ENCODE measurements at places on chromosomes 12 and 14.

DNA sequence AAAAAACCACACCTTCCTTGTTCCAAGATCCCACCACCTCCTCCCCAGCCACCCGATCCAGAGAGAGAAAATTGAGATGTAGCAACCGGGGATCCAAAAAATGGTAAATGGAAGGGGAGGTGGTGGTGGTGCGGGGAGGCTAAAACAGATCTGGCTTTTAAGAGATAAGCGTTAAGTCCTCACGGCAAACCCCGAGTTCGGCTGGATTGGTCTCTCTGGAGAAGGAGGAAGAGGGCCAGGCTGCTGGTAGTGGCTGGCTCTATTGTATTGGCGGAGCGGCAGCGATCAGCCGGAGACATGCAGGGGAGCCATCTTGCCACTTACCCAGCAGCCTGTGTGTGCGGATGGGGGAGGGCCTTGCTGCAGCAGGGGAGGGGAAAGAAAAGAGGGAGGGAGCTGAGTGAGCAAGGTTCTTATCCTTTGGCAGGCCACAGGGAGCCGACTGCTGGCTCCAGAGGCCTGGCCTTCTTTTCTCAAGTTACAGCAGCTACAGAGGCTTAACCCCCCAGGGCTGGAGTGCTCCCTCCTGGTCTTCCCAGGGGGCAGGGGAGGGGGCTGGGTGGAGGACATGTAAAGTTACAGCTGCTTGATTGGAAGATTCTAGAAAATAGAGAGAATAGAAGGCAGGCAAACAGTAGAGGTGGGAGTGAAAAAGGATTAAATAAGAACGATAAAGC is 14.1 kb upstream of the CDH24 start:
- DNase-seq, result peak; percentile 82

DNA sequence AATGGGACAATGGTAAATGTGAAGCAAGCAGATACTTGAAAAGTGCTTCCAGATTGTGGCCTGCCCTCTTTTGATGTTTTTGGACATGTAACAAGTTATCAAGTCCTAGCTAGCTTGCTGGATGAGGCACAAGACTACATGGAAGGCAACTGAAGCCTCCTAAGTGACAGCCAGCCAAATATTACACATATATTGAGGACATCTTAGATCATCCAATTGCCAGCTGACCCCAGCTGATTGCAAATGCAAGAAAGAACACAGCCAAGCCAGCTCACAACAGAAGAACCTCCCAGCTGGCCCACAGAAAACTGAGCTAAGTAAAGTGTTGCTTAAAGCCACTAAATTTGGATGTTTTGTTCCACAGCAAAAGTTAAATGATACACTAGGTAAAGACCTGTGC is 156.9 kb downstream of the SRGAP1 start:
- no peak for DNase-seq

DNA sequence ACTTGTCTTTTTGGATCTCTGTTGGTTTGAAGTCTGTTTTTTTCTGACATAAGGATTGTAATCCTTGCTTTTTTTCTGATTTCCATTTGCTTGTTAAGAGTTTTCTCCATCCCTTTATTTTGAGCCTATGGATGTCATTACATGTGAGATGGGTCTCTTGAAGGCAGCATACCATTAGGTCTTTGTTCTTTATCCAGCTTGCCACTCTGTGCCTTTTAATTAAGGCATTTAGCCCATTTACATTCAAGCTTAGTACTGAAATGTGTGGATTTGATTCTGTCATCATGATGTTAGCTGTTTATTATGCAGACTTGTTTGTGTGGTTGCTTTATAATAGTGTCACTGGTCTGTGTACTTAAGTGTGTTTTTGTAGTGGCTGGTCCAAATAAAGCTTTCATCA is 100.0 kb downstream of the CCDC91 start:
- no peak for DNase-seq

- DNase-seq, result no peak
These were observed 91.8 kb upstream of the RIN3 start for GRCh38 chr14:92421751-92422150.

- DNase-seq, result peak; percentile 43
These were observed 57.3 kb downstream of the TTC7B start for GRCh38 chr14:90758959-90759358.

DNA sequence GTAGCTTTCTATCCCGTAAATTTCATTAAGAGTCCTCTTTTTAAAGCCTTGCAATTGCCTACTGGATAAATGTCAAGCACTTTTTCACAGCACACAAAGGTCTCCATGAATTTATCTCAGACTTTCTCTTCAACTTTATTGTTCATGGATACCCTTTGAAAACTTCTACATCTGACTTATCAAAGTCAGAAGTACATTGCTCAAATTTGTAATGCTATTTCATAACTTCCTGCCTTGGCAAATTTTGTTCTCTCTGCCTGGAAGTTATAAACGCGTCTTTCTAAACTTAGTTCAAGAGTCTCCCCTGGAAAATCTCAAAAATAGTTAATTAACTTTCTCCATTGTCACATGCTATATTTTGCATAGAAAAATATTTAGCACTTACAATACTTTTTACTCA is 55.9 kb upstream of the RERGL start:
- no peak for DNase-seq

GRCh38 chr12:20863056-20863455 is 52.6 kb downstream of the SLCO1B3 start:
- DNase-seq, result no peak

- DNase-seq, result peak; percentile 41
These were observed 129.6 kb downstream of the GRIN2B start for GRCh38 chr12:13851828-13852227.

DNA sequence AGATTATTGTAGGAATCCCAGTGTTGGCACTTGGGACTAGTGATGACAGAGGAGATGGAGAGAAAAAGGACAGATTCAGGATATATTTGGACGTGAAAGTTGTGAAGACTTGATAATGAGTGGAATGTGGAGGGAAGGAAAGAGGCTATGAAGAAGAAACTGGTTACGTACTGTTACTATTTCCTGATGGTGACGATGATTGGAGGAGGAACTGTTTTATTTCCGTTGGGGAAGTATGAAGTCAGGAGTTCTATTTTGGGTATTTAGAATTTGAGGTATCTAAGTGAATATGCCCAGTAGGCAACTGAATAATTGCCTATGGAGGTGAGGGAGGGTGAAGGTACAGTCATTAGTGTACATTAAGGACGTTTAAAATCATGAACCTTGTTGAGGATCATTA is 207.2 kb downstream of the TMTC2 start:
- no peak for DNase-seq

DNA sequence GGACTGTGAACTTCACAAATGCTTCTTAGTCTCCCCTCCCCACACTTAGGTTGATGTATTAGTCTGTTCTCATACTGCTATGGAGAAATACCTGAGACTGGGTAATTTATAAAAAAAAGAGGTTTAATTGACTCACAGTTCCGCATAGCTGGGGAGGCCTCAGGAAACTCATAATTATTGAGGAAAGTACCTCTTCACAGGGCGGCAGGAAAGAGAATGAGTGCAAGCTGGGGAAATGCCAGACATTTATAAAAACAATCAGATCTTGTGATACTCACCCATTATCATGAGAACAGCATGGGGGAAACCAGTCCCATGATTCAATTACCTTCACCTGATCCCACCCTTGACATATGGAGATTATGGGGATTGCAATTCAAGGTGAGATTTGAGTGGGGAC is 178.8 kb downstream of the SLC38A4 start:
- no peak for DNase-seq

- no peak for DNase-seq
These were observed 13.3 kb upstream of the DTX1 start for GRCh38 chr12:113043240-113043639.

DNA sequence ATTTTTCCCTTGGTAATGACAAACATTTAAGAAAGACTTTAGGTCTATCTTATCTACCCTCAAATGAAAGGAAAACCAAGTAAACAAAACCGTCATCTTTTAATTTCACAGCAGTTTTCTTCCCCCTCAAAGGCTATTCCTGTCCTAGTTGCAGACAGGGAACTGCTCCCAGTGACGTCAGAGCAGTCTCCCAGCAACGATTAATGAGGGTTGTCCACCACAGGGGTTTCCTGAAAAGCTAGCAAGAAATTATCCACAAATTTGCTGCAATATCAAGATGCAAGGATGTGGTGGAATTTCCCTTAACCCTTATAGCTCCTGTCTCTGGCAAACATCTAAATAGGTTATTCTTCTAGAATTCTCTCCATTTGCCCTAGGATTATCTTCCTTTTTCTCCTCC is 89.1 kb upstream of the STAC3 start:
- DNase-seq, result no peak

DNA sequence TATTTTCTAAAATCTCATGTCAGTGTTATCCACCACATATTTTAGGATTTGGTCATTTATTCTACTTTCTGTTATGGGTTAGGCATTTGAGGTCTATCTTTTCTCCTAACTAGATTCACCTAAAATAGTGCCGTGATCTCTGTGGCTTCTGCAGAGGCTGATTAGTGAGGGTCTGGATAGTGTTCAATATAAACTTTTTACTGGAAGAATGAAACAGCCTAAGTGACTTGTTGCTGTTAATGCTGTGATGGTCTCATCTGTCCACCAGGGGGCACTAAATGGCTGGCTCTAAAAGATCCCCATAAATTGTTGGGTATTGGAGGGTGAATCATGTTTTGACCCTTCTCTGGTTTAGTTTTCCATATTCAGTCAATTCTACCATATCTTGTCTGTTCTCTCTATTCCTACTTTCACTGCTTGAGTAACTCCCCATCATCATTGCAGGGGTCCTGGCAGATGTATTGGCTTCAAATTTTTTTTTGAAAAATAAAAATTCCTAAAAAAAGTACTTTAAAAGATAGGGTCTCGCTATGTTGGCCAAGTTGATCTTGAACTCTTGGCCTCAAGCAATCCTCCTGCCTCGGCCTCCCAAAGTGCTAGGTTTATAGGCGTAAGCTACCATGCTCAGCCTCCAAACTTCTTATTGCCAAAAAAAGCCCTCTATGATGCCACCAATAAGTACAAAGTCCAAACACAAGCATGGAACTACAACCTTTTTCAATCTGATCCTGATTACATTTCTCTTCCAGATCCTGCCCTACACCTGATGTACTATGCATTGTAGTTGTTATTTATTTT is 6.9 kb downstream of the PABPN1 start:
- DNase-seq, result peak; percentile 69

DNA sequence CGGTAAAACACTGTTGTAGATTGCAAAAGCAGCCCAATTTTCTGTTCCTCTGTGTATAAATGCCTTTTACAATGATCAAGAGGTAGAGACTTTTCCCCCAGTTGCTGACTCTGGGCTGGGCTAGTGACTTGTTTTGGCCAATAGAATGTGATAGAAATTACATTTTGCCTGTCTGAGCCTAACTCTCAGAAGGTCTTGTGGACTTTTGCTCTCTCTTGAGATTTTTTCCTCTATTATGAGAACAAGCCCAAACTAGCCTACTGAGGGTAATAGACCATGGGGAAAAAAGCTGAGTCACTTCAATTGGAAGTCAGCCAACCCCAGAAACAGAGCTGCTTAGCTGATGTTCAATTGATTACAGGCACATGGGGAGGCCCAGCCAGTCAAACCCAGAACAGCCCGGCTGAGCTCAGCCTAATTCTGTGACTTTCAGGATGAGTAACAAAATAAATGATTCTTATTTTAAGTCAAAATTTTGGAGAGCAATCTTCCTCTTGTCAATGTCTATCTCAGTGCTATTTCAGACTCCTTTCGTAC is 61.4 kb downstream of the MYF5 start:
- no peak for DNase-seq

GRCh38 chr12:108131657-108132126 is 2.6 kb downstream of the WSCD2 start:
- no peak for DNase-seq

GRCh38 chr12:2389079-2389790 is 336.4 kb downstream of the CACNA1C start:
- no peak for DNase-seq

DNA sequence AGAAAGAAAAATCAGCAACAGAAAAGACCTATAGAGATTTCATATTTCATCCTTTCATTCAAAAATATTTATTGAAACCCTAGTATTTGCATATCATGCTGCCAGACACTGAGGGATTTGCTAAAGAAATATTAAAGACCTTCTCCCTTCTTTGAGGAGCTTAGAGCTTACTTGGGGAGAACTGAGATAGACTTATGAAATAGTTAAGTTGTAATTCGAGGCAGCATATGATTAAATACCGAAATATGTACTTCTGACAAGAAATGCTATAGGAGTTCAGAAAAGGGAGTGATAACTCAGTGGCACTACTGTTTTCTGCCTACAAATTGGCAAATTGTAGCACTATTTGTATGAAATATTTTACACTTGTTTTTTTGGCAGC is 59.1 kb downstream of the PLXNC1 start:
- DNase-seq, result no peak

DNA sequence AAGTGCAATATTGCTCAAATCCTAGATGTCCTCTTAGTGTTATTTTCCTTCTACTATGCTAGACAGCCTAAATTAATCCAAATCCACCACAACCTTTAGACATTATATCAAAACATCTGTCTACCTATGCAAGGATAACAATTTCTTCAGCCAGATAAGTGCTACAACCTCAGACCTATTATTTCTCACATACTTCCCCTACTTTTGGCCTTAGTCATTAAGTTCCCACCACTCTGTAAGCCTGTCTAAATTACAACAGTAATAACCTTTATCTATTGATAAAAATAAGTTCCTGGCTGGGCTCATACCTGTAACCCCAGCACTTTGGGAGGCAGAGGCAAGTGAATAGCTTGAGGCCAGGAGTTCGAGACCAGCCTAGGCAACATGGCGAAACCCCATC is 74.0 kb downstream of the KIF21A start:
- DNase-seq, result no peak

DNA sequence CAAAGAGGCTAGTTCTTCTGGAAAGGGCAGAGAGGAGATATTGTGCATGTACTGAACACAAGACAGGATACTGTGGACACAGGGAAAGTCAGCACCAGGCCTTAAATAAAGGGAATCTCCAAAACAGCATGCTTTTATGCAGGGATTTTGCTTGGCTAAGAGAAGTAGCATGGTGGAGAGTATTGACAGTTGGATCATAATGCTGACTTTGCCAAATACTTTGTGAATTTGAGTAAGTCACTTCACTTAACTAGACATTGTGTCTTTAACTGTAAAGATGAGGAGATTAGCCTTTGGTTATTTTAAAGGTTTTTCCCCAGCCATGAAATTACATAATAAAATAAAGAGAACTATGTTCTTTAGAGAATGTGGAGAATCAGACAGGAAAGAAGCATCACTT is 24.5 kb downstream of the GALNT8 start:
- DNase-seq, result no peak

DNA sequence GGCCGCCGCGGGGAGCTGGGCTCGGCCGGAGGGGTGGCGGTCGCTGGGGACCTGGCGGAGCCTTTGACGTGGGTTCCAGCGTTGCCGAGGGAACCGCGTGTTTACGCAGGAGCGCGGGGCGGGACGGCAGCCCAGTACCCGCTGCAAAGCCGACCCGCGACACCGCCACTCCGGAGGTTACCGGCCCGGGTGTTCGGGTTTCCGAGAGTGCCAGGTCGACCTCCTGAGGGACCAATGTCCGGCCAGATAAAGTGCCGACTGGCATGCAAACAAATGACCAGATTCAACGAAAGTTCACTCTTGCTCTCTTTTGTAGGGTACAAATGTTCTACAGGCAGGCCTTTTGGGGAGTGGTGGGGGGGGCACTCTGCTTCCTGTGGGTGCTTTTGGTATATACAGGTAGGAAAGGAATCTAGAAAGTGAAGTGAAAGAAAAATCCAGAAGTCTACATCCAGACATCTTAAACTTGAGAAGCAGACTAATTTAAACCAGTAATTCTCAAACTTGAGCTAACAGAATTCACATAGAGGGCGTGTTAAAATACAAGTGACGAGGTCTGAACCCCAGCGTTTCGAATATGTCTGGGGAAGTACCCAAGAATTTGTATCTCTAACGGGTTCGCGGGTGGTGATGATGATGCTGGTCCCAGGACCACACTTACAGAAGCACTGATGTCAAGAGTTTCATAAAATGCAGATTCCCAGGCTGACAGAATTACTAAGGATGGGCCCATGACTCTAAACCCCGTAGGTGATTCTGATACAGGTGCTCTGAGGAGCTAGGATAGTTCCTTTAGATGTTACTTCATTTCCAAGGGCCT is at the start of gene GPR135:
GPR135 (minus strand) TSS at position 65 of the 820 bp plus-strand sequence. CDS start 154 bp downstream, outside the sequence.
- DNase-seq, result no peak

Data from H1 (cell line).